CD4-positive, CD25-positive, alpha-beta regulatory T cell (primary cell): ENCODE measurements at places on chromosomes 5 and 9.

- DNase-seq: no peak
Measured at GRCh38 chr5:105817914-105818313, 1852.8 kb downstream of the EFNA5 start.

DNA sequence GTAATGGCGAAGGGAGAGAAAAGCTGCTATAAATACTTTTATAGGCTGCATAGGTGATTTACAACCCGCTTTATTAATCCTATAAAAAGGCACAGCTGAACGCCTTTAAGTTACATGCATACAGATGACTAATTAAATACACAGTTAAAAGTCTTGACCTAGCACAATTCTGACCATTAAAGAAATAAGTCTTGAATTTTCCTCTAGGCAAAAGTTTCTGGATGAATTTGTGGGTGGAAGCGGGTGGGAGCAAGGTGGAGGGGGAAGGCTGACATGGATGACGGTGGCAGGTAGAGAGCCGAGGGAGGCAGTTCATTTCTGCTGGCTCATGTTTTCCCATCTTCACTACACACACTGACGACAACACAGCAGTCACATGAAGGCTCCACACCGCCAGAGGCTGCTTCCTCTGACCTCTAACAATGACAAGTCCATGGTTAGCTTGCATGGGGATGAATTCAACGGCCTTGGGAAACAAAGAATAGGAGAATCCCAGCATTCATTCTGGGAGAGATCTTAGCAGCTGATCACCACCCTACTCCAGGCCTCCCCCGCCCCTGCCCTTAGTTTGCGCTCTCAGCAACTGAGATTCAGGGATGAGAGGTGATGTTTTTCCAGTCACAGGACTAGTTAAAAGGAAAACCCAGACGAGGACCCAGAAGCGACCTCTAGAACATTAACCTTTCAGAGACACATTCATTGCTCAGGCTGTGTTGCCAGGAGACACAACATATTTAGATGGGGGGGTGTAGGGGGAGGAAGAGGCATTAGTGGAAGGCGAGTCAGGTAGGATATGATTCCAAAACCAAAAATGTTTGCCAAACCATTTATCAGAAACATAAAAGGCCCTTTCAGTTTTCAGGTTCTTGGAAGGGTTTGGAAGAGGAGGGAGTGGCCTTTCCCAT lies 329.3 kb downstream of the PIK3R1 start:
- no peak for DNase-seq

GRCh38 chr5:39518516-39518915 lies 93.7 kb upstream of the DAB2 start:
- DNase-seq: no peak

DNA sequence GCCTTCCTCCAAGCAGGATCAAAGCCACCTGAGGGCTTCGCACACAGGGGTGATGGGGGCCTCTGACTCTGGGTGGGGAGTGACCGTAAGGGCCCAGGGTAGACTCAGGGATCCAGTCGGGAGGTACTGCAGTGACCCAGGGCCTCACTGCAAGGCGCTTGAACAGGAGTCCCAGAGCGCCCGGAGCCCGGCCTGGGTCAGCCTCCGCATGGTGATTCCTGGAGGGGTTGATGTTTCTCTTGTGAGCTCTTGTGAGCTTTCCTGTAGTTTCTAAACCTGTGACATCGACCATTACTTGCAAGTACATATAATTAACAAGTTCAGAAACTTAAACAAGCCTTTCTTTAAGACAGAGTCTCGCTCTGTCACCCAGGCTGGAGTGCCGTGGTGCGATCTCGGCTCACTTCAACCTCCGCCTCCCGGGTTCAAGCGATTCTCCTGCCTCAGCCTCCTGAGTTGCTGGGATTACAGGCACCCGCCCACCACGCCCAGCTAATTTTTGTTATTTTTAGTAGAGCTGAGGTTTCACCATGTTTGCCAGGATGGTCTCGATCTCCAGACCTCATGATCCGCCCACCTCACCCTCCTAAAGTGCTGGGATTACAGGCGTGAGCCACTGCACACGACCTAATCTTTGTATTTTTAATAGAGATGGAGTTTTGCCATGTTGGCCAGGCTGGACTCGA lies 19.8 kb downstream of the PTGES start:
- DNase-seq: no peak

- DNase-seq: no peak
Measured at GRCh38 chr9:113222482-113222841, 1.1 kb downstream of the SLC31A1 start.

GRCh38 chr5:147822686-147823491 lies 8.6 kb downstream of the SPINK1 start:
- DNase-seq: peak; percentile 2

DNA sequence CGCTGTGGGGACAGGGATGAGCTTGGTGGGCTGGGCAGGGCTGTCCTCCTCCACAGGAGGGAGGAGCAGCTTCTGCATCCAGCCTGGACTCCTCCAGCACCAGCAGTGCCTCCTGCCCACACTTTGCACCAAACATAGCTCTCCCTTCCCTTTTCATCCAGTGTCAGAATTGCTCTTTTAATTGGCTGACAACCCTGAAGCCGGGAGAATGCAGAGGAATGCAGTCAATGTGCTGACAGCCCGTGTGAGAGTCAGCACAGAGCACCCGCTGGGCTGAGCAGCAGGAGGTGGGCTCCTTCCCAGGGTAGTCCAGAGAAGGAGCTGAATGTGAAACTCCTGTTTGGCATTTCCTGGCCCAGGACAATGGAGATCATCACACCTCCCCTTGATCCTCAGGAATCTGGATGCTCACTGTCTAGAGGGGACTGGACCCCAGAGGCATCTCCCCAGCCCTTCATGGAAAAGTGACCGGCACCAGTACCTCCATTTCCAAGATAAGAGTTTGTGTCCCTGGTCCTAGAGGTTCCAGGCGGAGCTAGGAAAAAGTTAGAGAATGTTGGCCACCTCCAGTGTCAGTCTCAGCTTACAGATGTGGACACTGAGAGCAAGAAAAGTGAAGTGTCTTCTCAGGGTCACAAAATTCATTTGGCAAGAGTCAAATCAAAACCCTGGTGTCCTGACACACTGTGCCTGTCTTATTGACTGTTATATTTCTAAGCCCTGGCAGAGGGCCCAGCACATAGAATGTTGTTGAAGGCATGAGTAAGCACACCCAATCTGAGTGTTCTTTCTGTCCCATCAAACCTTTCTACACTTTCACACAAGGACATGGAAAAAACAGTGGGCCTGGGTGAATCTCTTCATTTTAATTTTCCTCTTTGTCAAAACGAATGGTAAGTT lies 202.1 kb downstream of the SNX18 start:
- DNase-seq: no peak

DNA sequence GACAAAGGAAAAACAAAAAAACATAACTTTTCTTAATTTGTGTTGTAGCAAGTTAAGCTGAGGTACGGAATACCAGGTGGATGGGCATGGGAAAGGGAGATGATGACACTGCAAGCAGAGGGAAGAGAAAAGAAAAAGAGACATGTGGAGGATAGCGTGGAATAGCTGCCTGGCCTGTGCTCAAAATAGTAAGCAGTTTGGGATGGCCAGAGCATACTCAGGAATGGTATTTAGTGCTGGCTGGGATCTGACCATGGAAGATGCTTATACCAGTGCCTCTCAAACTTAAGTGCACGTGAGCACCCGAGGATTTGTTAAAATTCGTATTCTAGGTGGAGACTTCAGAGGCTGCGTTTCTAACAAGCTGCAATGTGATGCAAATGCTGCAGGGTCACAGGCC lies 41.3 kb downstream of the LNPEP start:
- no peak for DNase-seq

DNA sequence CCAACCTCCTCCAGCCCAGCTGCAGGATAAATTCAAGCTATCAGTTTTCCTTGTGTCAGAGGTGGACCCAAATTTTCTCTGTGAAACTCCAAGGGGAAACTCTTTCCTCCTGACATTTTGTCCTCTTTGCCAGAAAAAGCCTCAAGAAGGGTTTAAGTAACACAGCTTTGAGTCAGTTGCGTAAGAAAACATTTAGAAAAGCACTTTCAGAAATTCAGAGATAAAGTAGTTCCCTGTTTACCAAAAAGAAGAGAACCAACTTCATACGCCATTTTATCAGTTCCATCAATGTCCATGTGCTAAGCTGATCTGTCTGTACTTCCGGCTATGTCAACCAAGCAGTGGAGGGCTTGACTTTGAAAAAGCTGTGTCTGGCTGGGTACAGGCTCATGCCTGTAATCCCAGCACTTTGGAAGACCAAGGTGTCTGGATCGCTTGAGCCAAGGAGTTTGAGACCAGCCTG lies 19.9 kb upstream of the SUSD1 start:
- no peak for DNase-seq

DNA sequence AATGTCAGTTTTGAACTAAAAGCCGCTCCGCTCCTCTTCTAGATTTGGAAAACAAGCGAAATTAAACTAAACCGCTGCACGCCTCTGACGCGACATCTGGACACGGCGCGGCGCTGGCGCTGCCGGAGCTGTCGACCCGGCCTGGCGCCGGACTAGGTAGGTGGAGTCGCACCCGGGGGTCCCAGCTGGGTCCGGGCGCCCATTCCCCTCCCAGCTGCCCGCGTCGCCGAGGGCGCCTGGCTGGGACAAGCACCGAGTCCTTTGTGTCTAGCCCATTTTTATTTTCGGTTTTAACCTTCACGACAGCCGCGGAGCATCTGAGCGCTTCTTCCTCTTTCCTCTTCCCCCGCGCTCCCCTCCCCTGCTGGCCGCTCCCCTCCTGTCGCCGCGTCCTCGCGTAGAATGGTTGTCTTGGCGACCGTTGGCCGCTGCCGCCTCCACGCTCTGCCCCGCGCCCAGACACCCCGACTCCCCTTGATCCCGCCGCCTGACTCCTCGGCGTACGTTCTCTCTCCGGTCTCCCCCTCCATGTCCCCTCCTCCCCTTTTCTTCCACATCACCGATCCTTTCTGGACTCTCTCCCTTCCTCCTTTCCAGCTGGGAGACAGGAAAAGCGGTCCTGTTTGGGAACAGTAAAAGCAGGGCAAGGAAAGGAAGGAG lies 545 bp downstream of the CDKN2B-AS1 start:
- DNase-seq: peak; percentile 83

- DNase-seq: no peak
Measured at GRCh38 chr5:180411948-180412347, 58.8 kb upstream of the GFPT2 start.

DNA sequence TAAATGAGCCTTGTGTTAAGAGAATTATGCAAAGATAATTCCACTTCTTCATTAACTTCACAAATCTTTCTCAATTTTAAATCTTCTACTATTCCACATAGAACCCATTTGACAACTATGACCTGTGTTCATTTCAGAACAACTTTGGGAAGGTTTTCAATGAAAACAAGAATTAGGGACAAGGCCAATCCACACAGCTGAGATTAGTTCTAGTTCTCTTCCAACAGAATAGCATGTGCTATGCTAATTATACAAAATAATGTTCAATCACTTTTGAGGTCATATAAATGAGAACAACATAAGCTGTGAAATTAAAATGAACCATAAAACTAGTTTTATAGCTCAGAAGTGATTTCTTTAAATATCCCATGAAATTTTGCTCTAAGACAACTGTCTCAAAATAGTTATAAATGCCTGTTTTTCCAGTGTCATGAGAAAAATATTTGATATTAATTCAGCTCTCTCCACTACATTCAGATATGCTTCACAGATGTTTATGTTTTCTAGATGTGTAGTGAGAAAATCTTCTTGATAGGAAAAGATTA lies 7.2 kb upstream of the LHFPL2 start:
- DNase-seq: no peak

DNA sequence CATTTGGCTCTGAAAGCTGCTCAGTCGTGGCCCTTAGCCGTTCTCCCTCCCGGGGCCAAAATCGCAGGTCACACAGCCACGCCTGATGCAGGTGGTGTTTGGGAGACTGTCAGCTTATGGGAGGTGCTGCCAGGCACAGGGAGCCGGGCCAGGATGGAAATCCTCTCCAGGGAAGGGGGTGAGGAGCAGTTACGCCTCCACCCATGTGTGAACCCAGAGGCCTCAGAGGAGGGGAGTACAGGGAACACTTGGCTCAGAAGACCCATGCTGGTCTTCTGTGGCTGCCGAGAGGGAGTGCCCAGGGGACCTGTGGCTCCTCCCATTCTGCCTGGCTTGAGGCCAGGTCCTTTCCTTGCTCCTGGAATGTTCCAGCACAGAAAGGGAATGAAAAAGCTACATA lies 3.6 kb upstream of the OLFM1 start:
- no peak for DNase-seq

GRCh38 chr5:133658327-133658726 lies 46.0 kb upstream of the FSTL4 start:
- DNase-seq: no peak

GRCh38 chr5:10801931-10802666 lies 41.1 kb upstream of the DAP start:
- no peak for DNase-seq
